Naive thymus-derived CD8-positive, alpha-beta T cell (primary cell): ENCODE measurements at places on chromosomes 3 and 15.

GRCh38 chr15:83983634-83984458 is 251.7 kb upstream of the GOLGA6L4 start:
- H3K27ac ChIP-seq = no peak overlapping the region
- no peaks in the 10 kb centered on the region for H3K4me1 ChIP-seq
- no peak overlapping the region for H3K4me3 ChIP-seq
- H3K27me3 ChIP-seq = peaks cover 3% of the 10 kb centered on the region

- H3K27ac ChIP-seq = no peak overlapping the region
- no peak overlapping the region for H3K4me3 ChIP-seq
- H3K36me3 ChIP-seq = no peaks in the 10 kb centered on the region
- DNase-seq = no peak
Measured at GRCh38 chr3:161316006-161316689, 55.2 kb downstream of the SPTSSB start.

DNA sequence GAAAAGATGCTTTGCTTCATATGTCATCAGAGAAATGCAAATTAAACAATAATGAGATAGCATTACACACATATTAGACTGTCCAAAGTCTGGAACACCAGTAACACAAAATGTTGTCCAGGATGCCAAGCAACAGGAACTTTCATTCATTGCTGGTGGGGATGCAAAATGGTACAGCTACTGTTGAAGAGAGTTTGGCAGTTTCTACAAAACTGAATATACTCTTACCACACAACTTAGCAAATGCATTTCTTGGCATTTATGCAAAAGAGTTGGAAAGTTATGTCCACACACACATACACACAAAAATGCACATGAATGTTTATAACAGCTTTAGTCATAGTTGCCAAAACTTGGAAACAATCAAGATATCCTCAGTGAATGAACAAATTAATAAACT is 195.2 kb upstream of the MME start:
- H3K27me3 ChIP-seq = no peaks in the 10 kb centered on the region
- no peaks in the 10 kb centered on the region for H3K36me3 ChIP-seq
- no peak overlapping the region for H3K27ac ChIP-seq
- H3K4me1 ChIP-seq = no peaks in the 10 kb centered on the region
- DNase-seq = no peak
- no peak overlapping the region for H3K4me3 ChIP-seq

DNA sequence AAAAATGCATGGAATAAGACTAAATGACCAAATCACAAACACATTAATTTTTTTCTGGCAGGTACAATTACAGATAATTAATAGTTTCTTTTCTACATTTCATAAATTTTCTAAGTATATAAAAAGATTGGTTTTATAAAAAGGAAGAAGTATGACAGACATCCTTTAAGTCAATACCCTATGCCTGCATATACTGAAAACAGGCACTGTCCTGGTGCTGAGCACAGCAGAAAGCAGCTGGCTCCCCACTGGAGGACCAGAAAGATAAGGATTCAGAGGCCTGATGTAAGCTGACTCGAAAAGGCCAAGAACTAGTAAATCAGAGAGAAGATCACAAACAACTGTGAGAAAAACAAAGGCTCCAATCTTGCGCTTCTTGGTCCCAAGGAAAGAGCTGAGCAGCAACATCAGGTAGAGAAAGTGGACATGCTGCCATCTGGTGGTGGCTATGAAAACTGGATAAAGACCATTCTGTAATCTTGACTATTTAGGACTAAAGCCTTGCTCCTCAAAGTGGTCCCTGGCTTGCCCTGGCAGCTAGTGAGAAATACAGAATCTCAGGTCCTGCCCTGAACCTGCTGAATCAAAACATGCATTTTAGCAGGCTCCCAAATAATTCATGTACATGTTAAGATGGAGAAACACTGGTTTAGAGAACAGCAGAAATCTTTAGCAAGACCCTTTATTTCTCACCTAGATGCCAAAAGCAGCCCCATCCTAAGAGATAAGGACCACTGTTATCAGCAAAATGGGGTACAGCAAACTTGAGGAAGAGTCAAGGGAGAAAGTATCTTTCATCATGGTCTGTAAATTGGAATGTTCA is 76.0 kb downstream of the TRANK1 start:
- H3K4me1 ChIP-seq = peaks cover 16% of the 10 kb centered on the region
- H3K27me3 ChIP-seq = no peaks in the 10 kb centered on the region
- H3K36me3 ChIP-seq = peaks cover 7% of the 10 kb centered on the region
- no peak overlapping the region for H3K4me3 ChIP-seq

GRCh38 chr15:55796321-55796965 is 53.5 kb upstream of the PRTG start:
- no peaks in the 10 kb centered on the region for H3K36me3 ChIP-seq
- no peak overlapping the region for H3K27ac ChIP-seq
- H3K4me1 ChIP-seq = no peaks in the 10 kb centered on the region
- H3K4me3 ChIP-seq = no peak overlapping the region
- peaks cover 14% of the 10 kb centered on the region for H3K27me3 ChIP-seq

DNA sequence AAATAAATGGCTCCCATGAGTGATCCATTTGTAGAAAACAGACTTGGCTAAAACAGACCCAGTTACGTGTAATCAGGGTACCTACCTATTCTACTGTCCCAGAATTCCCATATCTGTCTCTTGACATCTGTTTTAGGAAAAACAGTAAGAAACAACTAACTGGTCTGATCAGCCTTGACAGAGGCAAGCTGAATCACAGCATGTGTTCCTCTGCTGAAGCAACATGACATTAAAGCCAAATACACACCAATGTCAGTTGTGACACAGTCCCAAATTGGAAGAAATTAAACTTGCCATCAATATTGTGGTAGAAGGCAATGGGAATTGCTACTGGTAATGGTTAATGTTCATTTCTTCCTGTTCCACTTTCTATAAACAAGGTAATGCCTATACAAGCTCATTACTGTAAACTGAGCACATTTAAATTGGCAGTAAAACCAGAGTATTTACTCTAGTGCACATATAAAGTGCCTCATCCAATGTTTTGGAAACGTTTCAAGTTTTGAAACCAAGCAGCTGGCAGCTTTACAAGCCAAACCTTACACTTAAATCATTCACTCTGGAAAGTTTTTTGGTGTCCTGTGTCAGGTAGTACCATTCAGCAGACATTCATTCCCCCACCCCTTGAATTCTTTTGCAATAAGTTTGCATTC is 27.0 kb downstream of the ALDH1A2 start:
- no peak overlapping the region for H3K27ac ChIP-seq
- no peak for DNase-seq
- H3K36me3 ChIP-seq = no peaks in the 10 kb centered on the region
- H3K4me3 ChIP-seq = no peak overlapping the region
- no peaks in the 10 kb centered on the region for H3K4me1 ChIP-seq

DNA sequence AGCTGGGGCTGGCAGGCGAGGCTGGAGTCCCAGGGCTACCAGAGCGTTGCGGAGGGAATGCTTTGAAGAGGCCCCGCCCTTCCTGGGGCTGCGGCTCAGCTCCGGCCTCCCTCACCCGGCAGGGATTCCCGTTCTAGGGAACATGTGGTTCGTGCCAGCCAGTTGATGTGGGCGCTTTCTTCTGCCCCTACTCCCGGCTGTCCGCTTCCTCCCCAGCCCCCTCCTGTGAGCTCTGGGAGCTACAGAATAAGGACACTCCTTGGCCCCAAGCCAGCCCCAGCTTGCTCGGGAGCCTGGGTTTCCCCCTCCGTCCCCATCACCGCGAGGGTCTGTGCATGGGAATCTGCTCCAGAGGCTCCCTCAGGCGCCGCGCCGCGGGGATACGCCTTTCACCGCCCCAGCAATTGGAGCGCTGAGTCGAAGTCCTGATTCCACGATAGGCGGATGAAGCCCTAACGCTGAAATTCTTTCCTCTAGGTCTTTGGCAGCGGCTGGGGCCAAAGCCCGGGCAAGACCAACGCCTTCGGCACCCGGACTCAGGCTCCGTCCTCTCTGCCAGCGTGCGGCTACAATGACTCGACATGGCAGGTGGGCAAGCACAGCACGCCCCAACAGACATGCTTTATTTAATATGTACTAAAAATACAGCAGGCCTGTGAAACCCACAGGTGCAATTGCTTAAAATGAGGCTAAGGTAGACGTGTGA is 69.5 kb downstream of the KLF15 start:
- peaks cover 66% of the 10 kb centered on the region for H3K27me3 ChIP-seq
- no peak overlapping the region for H3K27ac ChIP-seq
- no peaks in the 10 kb centered on the region for H3K36me3 ChIP-seq
- peaks cover 6% of the 10 kb centered on the region for H3K4me1 ChIP-seq

DNA sequence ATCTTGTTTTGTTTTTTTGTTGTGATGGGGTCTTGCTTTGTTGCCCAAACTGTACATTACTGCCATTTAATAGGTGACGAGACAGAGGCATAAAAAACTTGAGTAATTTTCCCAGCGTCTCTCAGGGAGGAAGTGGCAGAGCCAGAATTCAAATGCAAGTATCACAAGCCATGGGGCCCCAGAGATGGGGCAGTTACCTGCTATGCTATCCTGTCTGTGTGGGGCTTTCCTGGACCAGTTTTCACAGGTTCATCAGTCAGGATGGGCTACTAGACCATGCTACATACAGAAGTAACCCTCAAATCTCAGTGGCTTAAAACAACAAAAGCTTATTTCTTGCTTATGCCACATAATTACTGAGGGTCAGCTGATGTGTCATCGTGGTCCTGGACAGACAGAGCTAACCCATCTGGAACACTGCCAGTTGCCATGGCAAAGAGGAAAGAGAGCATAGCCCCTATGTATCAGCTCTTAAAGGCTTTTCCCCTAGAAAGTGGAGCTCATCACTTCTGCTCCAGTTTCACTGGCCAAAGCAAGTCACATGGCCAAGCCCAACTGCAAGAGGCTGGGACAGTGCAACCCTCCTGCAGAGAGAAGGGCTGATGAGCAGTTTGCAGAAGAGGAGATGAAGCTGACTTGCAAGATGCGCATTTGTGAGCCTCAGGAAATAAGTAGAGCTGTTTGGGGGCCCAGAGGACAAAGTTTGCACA is 31.7 kb upstream of the SYNM start:
- no peak overlapping the region for H3K4me3 ChIP-seq
- no peak overlapping the region for H3K27ac ChIP-seq
- peaks cover 2% of the 10 kb centered on the region for H3K4me1 ChIP-seq
- DNase-seq = no peak

DNA sequence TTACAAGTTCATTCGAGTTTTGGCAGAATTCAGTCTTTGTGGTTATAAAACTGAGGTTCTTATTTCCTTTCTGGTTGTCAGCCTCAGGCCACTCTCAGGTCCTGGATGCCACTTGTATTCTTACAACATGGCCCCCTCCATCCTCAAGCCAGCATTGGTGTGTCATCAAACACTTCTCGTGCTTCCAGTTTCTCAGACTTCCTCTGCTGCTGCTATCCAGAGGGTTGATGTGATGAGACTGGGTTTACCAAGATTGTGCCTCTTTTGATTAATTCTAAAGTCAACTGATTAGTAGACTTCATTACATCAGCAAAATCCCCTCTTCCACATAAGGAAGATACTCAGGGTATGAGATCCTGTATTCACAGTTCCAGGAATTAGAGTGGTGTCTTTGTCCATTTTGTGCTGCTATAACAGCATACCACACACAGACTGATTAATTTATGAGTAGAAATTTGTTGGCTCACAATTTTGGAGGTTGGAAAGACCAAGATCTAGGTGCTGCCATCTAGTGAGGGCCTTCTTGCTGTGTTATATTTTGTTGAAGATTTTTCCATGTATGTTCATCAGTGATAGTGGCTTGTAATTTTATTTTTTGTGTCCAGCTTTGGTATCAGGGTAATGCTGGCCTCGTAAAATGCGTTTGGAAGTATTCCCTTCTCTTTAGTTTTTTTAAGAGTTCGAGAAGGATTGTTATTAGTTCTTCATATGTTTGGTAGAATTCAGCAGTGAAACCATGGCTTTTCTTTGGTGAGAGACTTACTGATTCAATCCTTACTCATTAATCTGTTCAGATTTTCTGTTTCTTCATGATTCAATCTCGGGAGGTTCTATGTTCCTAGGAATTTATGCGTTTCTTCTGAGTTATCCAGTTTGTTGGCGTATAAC is 11.1 kb downstream of the LRCH3 start:
- H3K4me1 ChIP-seq = peaks cover 45% of the 10 kb centered on the region
- peak overlapping the region; percentile 17 for H3K27ac ChIP-seq
- peaks cover 8% of the 10 kb centered on the region for H3K36me3 ChIP-seq
- H3K27me3 ChIP-seq = no peaks in the 10 kb centered on the region
